ENCODE measurements at places on chromosomes 12 and 14. TPM values are rescaled to one million over a fixed set of nuclear protein-coding genes. Genes with fewer than 3 reads are reported as not detected.

- no peak for DNase-seq
Measured at GRCh38 chr14:54788701-54789100, 113.9 kb downstream of the GCH1 start.

DNA sequence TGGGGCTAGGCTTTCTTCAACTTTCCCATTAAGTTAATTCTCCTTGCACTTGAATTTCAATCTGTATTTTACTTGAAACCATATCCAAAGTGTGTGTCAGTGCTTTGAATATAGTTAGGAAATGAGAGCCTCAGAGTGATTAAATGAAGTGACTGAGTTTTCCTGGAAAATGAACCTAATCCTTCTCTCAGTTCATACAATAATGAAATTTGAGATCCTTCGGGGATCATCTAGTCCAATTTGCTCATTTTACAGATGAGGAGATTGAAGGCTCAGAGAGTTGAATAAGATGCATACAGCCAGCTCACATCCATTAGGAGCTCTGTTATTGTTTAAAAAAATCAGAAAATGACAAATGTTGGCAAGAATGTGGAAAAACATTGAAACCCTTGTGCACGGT is 18.3 kb upstream of the TBC1D30 start:
- no peak for DNase-seq

GRCh38 chr14:69755784-69756183 is 11.2 kb upstream of the SRSF5 start:
- no peak for DNase-seq

DNA sequence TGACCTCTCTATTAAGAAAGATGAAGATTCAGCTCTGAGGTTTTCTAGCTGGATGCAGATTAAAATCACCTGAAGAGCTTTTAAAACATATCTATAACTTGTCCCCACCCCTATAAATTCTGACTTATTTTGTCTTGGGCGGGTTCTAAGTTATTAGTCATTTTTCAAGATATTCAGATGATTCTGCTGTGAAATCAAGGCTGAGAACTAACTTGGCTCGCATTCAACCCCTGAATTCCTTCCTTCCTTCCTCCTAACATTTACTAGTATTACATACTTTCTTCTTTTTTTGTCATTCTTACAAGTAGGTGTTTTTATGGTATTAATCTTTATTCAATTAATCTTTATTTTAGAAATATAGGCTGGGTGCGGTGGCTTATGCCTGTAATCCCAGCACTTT is 55.4 kb downstream of the SSPN start:
- DNase-seq, result no peak

DNA sequence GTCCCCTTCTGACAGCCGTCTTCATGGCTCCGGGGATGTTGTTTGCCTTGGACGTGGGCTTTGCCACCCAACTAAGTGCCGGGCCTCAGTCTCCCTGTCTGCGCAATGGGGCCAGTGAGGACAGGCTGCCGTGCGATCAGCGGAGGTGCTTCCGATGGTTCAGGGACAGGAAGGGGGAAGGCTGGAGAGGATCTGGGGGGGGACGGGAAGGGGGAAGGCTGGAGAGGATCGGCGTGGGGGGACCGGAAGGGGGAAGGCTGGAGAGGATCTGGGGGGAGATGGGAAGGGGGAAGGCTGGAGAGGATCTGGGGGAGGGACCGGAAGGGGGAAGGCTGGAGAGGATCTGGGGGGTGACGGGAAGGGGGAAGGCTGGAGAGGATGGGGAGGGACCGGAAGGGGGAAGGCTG is 3.4 kb downstream of the MMP17 start:
- DNase-seq, result no peak

The LTBP2 gene
- 0.83 TPM for polyA plus RNA-seq

The SLC25A21 gene
- not detected for polyA plus RNA-seq

The SLC6A13 gene
- not detected for polyA plus RNA-seq

Data from CD8-positive, alpha-beta memory T cell (primary cell).